ENCODE measurements at places on chromosomes 4 and X.
A peak's percentile ranks its signal among the peaks of the same experiment; 100 is the strongest.

DNA sequence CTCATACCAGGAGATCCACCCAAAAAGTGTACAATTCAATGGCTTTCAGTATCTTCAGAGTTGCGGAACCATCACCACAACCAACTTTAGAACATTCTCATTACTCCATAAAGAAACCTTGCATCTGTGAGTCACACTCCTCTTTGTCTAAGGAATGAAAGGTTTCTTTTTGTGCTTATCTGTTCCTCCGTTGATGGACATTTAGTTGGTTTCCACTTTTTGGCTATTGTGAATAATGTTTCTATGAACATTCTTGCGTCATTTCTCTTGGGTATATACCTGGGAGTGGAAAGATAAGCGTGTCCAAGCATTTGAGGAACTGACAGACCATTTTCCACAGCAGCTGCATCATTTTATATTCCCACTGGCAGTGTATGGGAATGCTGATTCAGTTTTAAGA, 10.6 kb downstream of the FAM184B start:
- DNase-seq: no peak

- no peak for DNase-seq
Observed at GRCh38 chrX:49103637-49104036, 19.9 kb downstream of the GPKOW start.

DNA sequence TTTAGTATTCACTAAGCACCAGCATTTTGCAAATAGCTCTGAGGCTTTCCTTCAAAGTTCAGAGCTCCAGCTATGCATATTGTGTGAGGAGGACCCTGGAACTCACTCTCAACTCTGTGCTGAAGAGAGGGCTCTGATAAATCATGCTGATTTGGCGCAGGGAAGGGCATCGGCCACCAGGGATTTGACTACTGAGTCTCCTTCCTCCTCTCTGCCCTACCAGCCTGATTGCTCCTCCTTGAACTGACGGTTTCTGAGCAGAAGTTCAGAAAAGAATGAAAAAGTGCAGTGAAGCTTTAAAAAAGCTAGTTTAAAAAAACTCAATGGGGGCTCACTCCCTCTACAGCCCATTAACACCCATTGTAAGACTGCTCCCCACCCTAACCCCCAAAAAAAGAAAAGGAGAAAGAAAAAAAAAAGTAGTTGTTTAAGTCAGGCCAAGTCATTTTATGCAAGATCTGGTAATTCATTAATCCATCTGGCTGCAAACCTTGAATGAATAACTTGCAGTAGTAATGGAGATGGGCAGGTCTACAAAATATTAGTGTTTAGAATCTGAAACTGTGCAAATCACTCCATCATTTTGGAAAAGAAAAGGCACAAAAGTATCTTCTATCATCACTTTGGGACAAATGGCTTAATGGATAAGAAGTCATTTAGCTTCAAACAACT, 13.3 kb downstream of the PPARGC1A start:
- DNase-seq: no peak

DNA sequence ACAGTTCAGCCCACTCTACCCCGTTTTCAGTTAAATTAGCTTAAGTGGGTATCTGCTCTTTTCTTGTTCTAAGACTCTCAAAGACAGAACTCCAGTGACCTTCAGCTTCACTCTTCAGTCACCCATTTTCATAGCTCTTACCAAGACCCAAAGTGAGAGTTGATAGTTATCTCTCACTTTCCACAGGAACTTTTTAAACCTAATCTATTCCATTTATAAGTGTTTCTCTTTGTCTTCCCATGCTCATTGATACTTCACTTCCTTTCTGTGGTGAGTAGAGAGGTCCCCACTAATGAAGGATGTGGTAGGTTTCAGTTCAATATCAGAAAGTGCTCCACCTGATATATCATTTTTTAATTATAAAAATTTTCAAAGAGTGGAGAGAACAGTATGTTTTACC, 33.4 kb downstream of the COX18 start:
- no peak for DNase-seq

DNA sequence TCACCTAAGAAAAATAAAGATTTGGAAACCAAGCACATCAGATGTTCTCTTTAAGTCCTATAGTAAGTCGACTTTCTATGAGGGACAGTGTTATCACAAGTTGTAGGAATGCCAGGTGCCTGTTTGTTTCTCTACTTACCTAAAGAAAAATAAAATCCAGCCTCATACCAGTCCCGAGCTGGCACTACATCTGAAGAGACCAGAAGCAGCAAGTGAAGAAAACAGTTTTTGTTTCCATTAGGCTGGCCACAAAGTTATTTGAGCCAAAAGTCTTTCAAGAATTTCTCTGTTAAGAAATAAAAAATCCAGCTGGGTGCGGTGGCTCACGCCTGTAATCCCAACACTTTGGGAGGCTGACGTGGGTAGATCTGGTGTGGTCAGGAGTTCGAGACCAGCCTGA, 10.8 kb upstream of the PPARGC1A start:
- no peak for DNase-seq

DNA sequence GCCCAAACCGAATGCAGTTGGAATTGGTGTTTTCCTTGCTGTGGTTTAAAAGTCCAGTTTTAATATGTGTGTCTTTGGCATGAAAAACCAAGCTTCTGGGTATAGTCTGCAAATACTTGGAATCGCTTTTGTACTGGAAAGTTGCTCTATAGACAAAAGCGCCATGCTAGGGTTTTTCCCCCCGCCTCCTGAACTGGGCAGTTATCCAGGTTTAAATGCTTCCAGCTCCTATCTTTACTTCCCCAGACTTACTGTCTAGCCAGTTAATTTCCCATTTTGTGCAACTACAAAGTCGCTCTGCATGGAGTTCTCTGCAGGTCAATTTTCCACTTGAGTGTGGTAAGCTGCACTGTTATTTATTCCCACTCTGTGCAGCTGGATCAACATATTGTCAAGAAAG, 2.7 kb downstream of the RASL11B start:
- DNase-seq: no peak

GRCh38 chr4:185437809-185438208, 12.0 kb upstream of the UFSP2 start:
- DNase-seq: no peak

GRCh38 chr4:169756971-169757574, 671 bp downstream of the HPF1 start:
- DNase-seq: no peak

GRCh38 chr4:18389115-18389514, 367.6 kb upstream of the LCORL start:
- DNase-seq: no peak

DNA sequence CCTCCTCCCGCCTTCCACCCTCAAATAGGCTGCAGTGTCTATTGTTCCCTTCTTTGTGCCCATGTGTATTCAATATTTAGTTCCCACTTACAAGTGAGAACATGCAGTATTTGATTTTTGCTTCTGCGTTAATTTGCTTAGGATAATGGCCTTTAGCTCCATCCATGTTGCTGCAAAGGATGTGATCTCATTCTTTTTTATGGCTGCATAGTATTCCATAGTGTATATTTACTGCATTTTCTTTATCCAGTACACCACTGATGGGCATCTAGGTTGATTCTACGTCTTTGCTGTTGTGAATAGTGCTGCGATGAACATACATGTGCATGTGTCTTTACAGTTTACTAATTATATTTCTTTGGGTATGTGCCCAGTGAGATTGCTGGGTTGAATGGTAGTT, 51.6 kb upstream of the TMPRSS11B start:
- DNase-seq: no peak

- DNase-seq: no peak
Observed at GRCh38 chr4:176198316-176198903, 3.0 kb upstream of the SPATA4 start.

GRCh38 chr4:138039010-138039409, 203.1 kb downstream of the SLC7A11 start:
- no peak for DNase-seq

GRCh38 chr4:76896614-76897535, 1.1 kb downstream of the SOWAHB start:
- no peak for DNase-seq

- DNase-seq: no peak
Observed at GRCh38 chr4:184824776-184825084, 1.0 kb downstream of the ACSL1 start.

DNA sequence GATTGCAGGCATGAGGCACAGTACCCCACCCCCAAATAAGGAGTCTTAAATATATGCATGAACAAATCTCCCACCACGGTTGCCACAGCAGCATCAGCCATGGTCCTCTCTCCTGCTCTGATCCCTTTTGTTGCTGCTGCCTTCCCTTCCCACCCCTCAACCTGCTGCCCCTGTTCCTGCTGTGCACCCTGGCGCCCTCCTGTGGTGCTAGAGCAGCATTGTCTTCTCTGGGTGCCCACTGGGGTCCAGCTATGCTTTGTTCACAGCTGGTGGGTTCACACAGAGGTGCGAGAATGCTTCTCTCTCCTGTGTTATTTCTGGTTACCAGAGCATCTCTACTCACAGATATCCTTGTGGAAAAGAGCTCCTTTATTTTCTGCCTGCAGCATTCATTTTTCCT, 116.2 kb downstream of the GATB start:
- DNase-seq: no peak

DNA sequence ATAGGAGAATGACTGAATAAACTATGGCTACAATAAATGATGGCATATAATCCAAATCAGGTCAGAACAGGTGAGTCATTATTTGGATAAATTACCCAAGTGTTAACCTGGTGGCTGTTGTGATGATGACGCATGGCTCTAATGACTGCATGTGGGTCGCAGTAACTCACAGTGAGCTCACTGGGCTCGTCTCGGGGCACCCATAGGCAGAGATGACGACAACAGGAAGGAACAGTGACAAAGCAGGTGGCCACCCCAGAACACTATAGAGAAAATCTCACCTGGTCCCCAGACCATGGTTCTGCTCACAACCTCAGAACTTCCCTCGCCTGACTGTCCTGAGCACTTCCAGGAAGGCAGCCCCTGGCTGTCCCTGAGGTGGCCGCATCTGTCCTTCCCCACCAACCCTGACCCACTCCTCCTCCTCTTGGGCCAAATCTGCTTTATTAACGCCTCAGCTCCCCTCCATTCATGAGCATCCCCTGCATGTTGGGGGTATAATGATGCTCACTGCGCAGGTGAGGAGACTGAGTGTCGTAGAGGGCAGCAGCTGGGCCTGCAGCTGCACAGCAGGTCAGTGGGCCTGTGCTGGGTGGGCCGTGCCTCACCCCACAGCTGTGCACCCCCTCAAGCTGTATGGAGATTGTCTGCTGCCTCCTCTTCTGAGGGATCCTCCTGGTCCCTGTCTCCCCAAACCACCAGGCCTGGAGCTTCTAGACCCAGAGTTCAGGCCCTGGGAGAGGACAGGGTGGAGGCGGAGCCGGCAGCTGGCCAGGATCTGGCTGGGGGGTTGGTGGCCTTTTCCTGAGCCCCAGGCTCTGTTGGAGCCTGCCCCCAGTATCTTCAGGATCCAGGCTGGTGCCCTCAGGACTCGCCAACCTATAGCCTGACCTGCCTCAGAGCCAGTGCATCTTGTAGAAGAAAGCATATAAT, 30.9 kb upstream of the FAM156A start:
- no peak for DNase-seq

GRCh38 chr4:174062831-174063230, 220.6 kb downstream of the FBXO8 start:
- DNase-seq: no peak

- peak; percentile 34 for DNase-seq
Observed at GRCh38 chrX:109830704-109831206, 97.7 kb upstream of the ACSL4 start.

DNA sequence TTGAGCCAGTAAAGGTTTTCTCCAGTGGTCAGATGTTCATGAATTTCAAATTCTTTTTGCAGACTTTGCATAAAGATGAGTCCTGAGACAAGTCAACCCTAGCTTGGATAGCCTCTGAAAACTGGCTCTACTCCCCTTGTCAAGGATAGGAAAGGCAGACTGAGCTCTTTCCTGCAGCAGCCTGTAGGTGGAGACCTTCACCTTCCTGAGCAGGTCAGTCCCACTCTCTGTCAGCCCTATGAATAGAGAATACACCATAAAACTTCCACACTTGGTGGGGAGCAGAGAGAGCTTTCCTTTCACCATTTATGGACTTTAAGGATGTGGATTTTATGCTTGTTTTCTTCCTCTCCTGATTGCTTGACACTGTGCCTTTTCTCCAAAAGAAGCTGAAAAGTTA, 41.9 kb downstream of the PCDH19 start:
- DNase-seq: no peak

DNA sequence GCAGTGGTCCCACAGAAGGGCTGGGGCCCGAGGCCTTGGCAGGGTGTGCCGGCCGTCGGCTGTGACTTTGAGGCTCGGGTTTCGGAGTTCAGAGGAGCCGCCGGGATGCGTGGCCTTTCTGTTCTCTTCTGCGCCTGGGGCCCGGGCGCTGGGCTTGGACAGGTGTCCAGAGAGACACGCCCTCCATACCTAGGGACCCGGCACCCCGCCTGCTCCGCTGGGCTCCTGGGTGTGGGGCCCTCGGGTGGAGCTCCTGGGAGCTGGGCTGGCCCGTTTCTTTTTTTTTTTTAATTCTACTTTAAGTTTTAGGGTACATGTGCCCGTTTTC, 11.3 kb downstream of the FGFRL1 start:
- no peak for DNase-seq

- no peak for DNase-seq
Observed at GRCh38 chrX:10615931-10616774, 4.2 kb downstream of the MID1 start.

GRCh38 chr4:146916479-146917076, 29.1 kb downstream of the TTC29 start:
- peak; percentile 11 for DNase-seq

GRCh38 chr4:186606591-186606992, 51.2 kb upstream of the MTNR1A start:
- no peak for DNase-seq

GRCh38 chrX:26613956-26614355, 398.0 kb downstream of the MAGEB5 start:
- DNase-seq: no peak

GRCh38 chr4:122930862-122931261, 8.5 kb upstream of the NUDT6 start:
- no peak for DNase-seq

- DNase-seq: no peak
Observed at GRCh38 chr4:8581094-8581861, 1.1 kb downstream of the GPR78 start.

- no peak for DNase-seq
Observed at GRCh38 chrX:67725471-67725870, 181.7 kb downstream of the AR start.

- DNase-seq: no peak
Observed at GRCh38 chr4:163878336-163879121, 384.0 kb downstream of the TMA16 start.

DNA sequence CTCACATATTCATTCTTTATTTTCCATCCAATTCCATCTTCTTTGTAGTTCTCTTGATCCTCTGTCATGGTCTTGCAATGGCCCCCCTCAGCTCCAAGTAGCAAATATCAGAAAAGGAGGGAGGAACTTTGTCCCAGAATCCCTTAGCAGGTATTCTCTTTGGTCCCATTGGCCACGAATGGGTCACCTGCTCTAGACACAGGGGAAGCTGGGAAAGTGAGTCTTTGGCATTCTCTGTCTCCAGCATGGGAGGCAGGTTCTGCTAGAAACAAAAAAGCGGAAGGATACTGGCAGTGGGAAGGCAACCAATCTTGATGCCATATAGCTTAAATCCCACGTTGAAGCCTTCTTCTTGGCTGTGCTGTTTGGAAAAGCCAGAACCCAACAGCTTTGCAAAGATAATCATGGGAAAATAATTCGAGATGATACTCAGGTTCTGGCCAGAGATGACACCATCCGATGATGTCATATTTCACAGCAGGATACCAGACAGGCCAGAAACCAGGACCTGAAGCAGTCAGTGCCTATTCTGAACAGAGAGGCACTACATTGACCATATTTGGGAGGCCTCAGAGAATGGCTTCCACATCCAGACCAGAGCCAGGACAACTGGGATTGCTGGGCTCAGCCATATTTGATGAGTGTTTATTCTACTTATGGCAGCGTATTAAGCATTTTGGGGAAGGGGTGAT, 110.4 kb upstream of the ATXN3L start:
- no peak for DNase-seq
